ENCODE measurements at places on chromosomes 4 and X.
A peak's percentile ranks its signal among the peaks of the same experiment; 100 is the strongest.

DNA sequence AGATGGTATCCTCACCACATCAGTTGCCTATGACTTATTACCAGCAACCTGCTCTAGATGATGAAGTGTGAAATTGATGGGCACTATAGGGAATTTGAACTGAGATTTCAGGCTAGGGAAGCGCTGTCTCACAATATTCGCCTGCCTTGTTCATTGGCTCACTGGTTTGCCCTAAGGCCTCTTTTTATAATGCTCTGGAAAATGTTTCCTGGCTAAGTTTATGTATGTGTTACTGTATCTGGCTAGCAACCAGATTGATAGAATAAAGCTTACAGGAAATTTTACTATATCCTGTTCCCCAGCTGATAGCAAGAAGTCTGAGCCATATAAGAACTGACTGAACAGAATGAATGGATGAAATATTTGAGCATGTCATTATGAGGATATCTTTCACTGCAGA lies 71.6 kb downstream of the GSTCD start:
- DNase-seq, result no peak

- no peak for DNase-seq
Measured at GRCh38 chr4:169707958-169708643, 49.6 kb downstream of the HPF1 start.

GRCh38 chrX:39815631-39816030 lies 282.1 kb downstream of the BCOR start:
- no peak for DNase-seq

GRCh38 chrX:82945332-82945731 lies 562.8 kb upstream of the POU3F4 start:
- DNase-seq, result no peak

DNA sequence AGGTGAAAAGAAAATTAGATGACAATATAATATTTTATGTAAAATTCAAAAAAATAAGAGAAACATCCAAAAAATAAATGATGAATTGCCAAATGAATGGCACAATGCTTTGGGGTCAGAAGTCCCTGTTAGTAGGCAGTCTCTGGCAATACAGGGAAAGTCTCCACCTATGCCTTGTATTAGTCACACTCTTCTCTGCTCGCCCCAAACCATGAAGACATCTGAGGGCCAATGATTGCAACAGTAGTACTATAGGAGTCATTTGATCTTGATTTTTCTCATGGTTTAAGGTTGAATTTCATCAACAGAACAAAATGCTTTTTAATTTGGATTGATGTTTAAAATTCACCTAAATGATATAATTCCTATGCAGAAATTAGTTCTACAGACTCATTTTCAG lies 3.9 kb upstream of the PRSS12 start:
- no peak for DNase-seq

GRCh38 chrX:141164406-141164805 lies 12.5 kb downstream of the LDOC1 start:
- no peak for DNase-seq

- DNase-seq, result no peak
Measured at GRCh38 chr4:73068491-73069337, 802 bp downstream of the COX18 start.

GRCh38 chr4:61294936-61295335 lies 94.8 kb downstream of the ADGRL3 start:
- DNase-seq, result no peak

DNA sequence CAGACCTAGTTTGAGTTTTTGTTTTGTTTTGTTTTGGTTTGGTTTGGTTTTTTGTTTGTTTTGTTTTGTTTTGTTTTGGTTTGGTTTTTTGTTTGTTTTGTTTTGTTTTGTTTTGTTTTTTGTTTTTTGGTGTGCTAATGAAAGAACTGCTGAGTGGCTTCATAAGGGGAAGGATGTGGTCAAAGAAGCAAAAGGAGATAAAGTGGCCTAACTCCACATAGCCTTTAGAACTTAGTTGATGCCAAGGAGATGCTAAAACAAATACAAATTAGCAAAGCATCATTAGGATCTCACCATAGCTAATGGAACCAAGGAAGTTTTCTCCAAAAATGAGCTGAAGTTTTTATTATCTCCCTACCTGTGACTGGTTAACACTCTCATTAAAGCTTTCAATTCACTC lies 44.6 kb upstream of the TMEM164 start:
- no peak for DNase-seq

DNA sequence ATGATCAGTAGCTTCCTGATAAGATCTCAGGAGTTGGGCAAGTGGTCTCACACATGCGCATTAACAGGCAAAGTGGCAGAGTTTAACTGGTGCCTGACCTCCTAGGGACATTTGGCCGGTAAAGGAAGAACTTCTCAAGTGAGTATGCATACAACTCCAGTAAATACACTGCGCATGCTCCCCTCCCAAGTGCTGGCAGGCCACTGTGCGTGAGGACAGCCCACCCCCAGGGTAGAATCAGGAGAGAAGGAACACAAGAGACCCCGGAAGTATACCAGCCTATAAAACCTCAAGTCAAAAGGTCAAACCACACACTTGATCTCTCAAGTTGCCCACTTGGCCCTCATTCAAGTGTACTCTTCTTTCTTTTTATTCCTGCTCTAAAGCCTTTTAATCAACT lies 225.5 kb upstream of the ANKRD50 start:
- DNase-seq, result no peak

DNA sequence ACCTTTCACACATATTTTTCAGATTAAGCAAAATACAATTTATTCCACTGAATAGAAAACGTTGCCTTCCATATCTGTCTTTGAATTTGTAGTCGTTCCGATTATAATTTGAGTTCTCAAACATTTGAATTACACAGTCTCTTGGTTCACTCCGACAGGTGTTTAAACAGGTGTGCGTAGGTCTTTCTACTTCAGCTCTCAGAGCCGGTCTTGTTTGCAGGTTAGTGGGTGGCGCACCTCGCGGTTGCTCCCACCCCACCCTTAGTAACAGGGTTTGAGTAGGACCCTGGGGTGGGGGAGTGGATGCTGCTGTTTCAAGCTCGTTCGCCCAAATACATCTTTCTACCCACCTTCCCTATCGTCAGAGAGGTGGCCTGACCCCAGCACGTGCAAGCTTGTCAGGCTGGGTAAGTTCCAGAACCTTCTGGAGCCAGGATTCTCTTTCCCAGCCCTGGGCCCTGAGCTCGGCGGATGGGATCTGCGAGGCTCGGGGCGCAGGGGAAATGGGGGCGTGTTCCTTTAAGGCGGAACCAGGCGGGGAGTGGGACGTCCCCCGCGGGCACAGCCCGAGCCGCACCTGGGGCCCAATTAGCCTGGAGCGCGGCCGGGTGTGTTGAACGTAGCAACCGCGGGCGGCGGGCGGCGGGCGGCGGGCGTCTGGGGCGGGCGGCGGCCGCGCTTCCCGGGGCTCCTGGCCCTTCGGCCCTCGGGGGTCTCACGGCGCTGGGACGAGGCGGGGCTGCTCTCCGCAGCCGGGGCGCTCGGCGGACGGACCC lies at the start of gene FAM149A:
Gene FAM149A, plus strand, starts transcription at position 591 of the 776 bp plus-strand sequence.
- peak; percentile 19 for DNase-seq

DNA sequence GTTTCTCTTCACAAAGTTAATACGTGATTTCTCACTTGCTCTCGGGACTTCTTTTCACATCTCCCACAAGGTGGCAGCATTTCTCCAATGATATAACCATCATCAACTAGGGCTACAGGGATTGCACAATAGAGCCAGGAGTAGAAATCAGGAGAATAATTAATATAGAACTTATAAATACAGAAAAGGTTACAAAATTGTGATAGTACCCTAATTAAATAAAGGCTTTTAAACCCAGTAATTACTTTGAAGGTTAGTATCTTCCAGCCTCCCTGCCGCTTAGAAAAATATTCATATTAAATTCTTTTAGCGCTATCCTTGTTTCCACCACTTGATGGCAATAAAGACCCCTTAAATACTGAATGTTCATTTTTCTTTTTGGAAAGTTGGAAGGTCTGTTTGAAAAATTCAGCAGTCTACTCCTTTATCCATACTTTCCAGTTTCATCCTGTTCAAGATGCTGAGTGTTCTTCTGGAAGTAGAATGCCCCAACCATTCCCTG lies 65.8 kb downstream of the RASGEF1B start:
- peak; percentile 68 for DNase-seq

- DNase-seq, result no peak
Measured at GRCh38 chrX:72100051-72100755, 31.5 kb downstream of the RTL5 start.

DNA sequence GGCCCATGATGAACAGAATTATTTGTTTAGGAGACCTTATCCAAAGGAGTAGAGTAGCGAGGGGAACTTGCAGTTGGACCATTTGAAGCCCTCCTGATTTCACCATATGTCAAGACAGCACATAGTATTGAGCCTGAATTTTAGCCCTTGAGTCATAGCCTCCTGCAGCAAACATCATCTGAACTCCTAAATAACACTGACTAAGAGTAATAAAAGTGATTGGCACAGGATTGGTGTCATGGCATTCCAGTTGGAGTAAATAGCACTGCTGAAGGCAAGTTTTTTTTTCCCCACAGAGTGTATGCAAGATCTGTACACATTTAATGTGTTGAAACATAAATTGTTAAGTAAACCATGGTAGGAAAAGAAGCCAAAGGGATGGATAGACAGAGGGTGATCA lies 89.0 kb downstream of the COMMD8 start:
- no peak for DNase-seq

DNA sequence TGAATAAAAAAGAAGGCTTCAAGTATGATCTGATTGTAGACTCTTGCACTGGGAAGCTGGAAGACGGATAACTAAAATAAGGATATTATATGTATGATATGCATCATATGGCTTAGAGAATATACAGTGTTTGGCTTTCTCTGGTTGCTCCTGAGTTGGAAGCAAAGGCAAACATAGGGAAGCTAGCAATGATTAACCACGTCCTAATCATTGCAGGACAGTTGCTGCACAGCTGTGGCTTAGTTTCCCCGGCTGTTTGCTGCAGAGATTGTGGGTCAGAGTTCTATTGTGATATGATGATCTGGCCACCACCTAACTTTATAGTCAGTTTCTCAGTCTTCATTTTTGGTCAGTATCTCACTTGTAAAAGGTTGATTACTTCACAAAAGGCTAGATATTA lies 36.3 kb upstream of the PARM1 start:
- no peak for DNase-seq

DNA sequence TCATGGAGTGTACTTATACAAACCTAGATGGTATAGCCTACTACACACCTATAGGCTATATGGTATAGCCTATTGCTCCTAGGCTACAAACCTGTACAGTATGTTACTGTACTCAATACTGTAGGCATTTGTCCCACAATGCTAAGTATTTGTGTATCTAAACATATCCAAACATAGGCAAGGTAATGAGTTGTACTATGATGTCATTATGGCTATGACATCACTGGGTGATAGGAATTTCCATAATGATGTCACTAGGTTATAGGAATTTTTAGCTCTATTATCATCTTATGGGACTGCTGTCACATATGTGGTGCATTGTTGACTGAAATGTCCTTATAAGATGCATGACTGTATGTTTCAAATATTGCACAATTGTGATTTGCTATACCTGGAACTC lies 5.5 kb upstream of the PAGE1 start:
- DNase-seq, result no peak

- DNase-seq, result no peak
Measured at GRCh38 chr4:184441461-184442313, 32.7 kb downstream of the IRF2 start.

GRCh38 chr4:183321079-183321478 lies 1.0 kb upstream of the CLDN22 start:
- DNase-seq, result no peak

DNA sequence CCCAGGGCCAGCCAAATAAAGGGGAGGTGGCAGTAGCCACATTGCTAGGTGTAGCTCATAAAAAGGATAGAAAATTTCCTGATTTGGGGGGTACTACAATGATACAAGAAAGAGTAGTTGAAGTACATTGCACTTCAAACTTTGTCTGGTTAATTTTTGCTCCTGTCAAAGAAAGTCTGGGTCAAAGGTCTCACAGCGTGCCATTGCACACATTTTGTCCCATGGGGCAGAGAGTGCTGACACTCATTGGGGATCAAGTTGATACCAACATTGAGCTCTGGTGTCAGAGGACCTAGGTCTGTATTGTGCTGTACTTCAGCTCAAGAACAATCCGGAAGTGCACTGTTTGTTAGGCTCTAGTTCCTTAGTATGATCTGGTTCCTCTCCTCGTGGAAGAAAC lies 229.2 kb upstream of the AGTR2 start:
- no peak for DNase-seq

DNA sequence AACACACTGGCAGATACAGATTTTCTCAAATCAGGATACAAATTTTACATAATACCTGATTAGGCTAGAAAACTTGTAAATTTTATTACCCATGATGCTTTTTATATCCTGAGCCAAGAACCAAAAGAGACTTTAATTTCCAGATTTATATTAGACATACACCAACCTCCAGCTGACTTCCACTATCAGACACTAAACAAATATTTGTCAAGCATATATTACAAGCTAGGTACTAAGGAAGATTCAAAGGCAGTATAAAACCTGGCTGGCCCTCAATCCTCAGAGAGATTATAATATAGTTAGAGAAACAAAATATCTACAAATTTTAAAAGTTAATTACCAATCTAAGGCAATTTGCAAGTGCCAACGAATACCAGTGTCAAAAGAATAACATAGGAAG lies 357.8 kb upstream of the F9 start:
- no peak for DNase-seq

DNA sequence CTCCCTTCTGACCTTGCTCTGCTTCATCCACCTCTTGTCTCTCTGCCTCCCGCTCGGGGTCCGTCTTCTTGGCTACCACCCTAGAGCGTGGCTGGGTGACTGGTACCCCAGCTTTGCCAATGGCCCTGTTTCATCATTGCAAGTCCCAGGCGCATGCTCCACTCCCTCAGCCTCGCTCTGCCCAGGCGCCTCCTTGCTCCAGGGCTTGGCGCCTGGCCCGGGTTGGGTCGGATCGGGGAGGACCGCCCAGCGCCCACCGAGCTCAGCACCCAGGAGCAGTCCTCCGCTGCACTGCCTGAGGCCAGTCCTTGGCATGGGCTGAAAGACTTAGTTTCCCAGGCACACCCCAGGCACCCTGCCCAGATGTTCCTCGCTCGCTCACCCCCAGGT lies 577 bp downstream of the BGN start:
- no peak for DNase-seq

DNA sequence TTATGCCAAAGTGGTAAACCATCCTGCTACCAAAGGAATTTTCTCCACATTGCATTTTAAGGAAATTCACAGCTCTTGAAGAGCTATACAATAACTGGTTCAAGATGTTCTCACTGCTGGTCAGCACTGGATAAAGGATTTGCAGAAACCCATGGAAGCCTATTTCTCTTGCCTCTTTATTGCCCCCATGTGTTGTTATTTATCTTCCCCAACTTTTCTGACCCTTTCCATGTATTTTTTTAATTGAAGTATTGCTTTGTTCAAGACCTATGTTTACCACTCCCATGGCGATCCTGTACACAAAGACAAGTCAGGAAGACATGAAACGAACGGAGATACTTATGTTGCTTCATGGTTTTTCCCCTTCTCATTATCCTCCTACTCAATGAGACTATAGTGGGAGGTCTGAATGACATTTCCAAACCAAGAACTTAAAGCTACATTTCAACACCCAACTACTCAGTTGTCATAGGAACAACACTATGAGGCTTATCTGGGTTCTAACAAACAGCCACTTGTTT lies 566.4 kb upstream of the DIPK2B start:
- no peak for DNase-seq

Measured in HCT116 (cell line).